ENCODE measurements at places on chromosomes 11 and 22. TPM values are rescaled to one million over a fixed set of nuclear protein-coding genes. Genes with fewer than 3 reads are reported as not detected.

GRCh38 chr11:3623767-3624458 is 17.9 kb downstream of the ART5 start:
- no peak for DNase-seq

- no peak for DNase-seq
These were observed 17.2 kb upstream of the CD59 start for GRCh38 chr11:33753304-33753967.

GRCh38 chr11:60193687-60194433 is 11.0 kb upstream of the MS4A6A start:
- no peak for DNase-seq

DNA sequence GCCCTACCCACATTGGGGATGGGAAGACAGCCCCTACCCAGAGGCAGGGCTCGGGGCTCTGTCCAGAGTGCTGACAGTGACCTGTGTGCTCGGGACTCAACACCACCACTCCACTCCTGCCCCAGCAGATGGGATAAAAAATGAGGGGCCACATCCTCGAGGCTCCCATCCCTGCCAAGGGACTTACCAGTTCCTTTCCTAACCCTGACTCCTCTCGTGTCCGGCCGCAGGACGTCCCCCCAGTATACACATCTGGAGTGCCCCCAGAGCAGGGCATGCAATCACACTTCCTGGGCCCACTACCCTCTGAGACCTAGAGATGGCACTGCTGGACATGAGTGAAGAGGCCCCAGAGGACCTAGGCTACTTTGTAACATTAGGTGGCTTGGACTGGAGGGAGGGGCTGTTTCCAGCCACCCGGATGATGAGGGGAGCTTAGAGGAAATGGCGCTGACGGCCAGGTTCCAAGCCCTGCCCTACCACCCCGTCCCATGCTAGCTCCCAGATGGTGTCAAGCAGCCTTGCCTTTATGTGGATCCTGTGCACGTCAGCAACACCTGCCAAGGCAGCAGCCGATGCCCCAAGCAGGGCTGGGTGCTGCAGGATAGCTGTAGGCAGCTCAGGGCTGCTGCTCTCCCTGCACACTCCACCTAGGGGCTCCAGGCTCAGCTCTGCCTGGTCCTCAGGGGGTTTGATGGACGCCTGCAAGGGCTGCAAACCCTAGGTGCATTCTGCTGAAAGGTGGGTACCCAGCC is 86.6 kb downstream of the DGCR2 start:
- DNase-seq, result no peak

DNA sequence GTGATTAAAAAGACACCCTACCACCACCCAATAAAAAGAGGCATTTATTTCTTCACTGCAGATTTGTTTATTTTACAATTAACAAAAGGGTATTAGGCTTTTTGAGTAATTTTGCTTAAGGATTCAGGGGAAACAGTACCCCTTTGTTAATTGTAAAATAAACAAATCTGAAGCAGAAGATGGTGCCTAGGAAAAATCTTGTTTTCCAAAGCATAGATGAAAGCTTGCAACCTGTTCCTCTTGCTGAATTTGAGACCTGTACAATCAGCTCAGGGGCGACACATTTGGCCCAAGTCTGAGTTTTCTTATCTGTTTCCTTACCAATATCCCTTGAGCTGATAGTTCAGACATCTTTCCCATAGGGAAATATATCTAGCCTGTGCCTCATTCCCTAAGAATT is 171.9 kb downstream of the GRIA4 start:
- no peak for DNase-seq

GRCh38 chr11:129190087-129190486 is 2.0 kb downstream of the ARHGAP32 start:
- DNase-seq, result no peak

DNA sequence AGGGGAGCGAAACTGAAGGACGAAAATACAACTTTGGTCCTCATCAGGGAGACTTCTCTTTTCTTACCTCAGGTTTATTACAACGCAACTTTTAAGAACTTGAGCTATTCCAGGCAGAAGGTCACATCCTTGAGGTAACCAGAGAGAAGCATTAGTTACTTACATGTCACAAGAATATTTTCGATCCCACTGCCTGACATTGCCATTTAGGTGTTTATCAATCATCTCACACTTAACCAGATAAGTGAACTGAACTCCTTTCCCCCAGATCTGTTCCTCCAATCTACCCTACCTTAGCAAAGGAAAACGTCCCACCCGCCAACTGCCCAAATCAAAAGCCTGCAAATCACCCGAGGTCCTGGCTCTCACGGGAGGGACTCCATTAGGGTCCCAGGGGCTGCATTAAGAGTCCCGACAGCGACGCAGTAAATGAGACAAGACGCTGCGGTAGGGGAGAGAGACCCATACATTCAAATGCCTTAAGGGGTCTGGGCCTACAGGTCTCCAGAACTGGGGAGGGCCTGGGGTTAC is 734 bp downstream of the ZNF280B start:
- no peak for DNase-seq

GRCh38 chr22:40218152-40218551 is 40.4 kb downstream of the TNRC6B start:
- no peak for DNase-seq

DNA sequence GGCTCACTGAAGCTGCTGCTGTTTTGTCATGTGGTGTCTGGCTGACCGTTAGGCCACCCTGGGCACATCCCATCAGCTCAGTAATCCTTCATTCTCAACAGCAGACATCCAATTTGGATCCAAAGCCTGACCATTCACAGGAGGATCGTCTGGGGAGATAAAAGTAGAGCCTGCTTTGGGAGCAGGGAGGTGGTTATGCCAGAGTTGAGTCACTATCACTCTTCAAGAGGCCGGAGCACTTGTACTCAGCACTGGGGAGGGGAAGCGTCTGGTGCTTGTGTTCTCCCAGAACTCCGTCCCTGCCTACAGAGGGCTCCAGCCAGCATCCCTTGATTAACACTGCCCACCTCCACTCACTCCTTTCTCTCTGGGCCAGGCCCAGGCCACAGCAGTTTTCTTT is 382.6 kb downstream of the OPCML start:
- DNase-seq, result no peak

CD3E gene
- total RNA-seq, result not detected

L3MBTL2 gene
- 22.8 TPM for total RNA-seq

ACRV1 gene
- total RNA-seq, result 0.82 TPM

DUSP8 gene
- 4.1 TPM for total RNA-seq
